ENCODE measurements at places on chromosomes 4 and X. TPM values are rescaled to one million over a fixed set of nuclear protein-coding genes. Genes with fewer than 3 reads are reported as not detected.

ART3 gene
- total RNA-seq: not detected

PRSS12 gene
- 27.1 TPM for total RNA-seq

GDI1 gene
- total RNA-seq: 53.9 TPM

UTP14A gene
- 34.1 TPM for total RNA-seq

HMX1 gene
- total RNA-seq: not detected

RGS12 gene
- 15.1 TPM for total RNA-seq

IQCM gene
- total RNA-seq: 0.27 TPM

SHROOM2 gene
- total RNA-seq: not detected

SPATA4 gene
- total RNA-seq: not detected

OFD1 gene
- 20.3 TPM for total RNA-seq

FAM47A gene
- total RNA-seq: not detected

PPEF2 gene
- not detected for total RNA-seq

ZNF275 gene
- total RNA-seq: 10.1 TPM

CCDC110 gene
- total RNA-seq: 4.2 TPM

NXF3 gene
- not detected for total RNA-seq

ELK1 gene
- total RNA-seq: 13.3 TPM

HOPX gene
- 0.36 TPM for total RNA-seq

IDUA gene
- 21.7 TPM for total RNA-seq

DMP1 gene
- total RNA-seq: not detected
